ENCODE measurements at places on chromosomes 2 and 18.

- no peak for DNase-seq
Measured at GRCh38 chr2:20456636-20457426, 10.0 kb downstream of the RHOB start.

DNA sequence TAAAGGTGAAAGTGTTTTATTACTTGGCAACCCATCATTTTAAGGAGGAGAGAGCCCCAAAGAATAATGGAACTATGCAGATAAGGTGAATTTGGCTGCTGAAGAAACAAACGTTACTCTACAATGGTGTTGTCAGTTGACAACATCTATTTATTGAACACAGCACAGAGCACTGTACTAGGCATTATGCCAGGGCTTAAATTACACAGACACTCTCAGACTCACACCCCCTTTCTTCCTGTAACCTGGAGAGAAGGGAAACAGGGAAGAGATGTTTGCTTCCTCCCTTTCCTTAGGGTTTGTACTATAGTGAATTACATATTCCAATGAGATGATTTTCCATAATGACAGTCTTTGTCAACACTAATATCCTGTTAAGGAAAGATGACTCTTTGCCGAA, 94.0 kb upstream of the ATP5MC3 start:
- DNase-seq: no peak

DNA sequence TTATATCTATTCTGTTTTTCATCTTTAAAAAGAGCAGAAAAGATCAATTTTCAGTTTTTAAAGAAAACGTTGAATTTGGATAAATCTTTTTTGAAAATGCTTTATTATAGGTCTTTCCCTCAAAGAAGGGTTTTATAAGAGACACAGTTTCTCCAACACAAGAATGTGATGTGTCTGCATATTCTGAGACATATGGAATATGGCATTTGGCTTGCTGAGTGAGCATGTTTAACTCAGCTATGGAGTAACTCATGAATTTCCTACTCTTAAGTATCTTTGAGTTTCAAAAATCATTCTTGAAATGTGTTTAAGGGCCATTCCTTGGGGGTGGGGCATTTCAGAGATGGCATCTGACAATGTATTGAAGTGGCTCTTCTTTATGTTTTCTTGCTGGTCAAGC, 191.5 kb downstream of the CCDC85A start:
- DNase-seq: no peak

DNA sequence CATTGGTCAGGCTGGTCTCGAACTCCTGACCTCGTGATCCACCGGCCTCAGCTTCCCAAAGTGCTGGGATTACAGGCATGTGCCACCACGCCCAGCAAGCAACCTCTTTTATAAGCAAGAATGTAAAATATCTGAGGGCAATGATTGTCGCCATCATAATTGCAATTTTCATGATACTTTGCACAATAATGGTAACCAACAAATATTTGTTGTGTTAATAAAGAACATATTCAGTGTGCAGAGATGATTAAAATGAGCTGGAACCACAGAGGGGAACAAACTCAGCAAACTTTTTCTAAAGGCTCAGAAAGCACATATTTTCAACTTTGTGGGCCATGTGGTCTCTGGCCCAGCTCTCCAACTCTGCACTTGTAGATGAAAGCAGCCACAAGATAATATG, 115.2 kb upstream of the SIX2 start:
- no peak for DNase-seq

- DNase-seq: no peak
Measured at GRCh38 chr18:49839012-49839411, 25.7 kb upstream of the ACAA2 start.

GRCh38 chr2:133249362-133249761, 318.9 kb downstream of the NCKAP5 start:
- DNase-seq: no peak

Data from stimulated activated CD4-positive, alpha-beta T cell treated with anti-CD3 and anti-CD28 coated beads, Interleukin-1b, Interleukin-23, amount 100 ng/mL, for 1 hour (primary cell).